ENCODE measurements at places on chromosomes 3 and 15. TPM values are rescaled to one million over a fixed set of nuclear protein-coding genes. Genes with fewer than 3 reads are reported as not detected.

Gene CLEC3B
- total RNA-seq = not detected

Gene NR2F2
- not detected for total RNA-seq

DNA sequence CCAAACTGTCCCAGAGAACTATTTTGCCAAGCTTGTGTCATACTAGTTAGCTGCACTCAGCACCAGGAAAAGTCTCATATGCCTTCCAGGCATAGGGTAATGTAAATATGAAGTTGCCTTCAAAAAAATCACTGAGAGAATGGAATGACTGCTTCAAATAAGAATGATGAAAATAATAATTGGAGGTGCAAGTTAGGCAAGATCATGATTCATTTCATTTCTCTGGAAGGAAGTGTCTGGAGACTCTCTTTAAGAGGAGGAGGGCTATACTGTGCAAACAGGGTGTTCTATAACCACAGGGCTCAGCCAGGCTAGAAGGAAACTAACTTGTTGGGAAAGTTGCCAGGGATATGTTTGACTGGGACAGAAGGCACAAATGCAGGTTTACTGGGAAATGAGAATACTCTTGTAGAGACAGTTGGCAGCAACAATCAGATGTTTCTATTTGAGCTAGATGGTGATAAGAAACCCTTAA lies 4.3 kb downstream of the SIDT1 start:
- DNase-seq = no peak

DNA sequence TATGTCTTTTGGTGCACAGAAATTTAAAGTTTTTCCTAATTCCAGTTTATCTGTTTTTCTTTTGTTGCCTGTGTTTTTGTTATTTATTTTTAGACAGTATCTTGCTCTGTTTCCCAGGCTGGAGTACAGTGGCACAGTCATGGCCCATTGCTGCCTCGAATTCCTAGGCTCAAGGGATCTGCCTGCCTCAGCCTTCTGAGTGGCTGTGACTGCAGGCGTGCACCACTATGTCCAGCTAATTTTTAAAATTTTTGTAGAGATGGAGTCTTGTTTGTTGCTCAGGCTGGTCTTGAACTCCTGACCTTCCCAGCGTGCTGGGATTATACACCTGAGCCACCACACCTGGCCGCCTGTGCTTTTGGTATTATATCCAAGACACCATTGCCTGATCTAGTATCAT lies 22.8 kb downstream of the KAT2B start:
- no peak for DNase-seq

- no peak for DNase-seq
These were observed 29.8 kb downstream of the PTH1R start for GRCh38 chr3:46907271-46907670.

GRCh38 chr3:150439657-150440056 lies 31.6 kb downstream of the TSC22D2 start:
- no peak for DNase-seq

All from activated CD4-positive, alpha-beta T cell treated with anti-CD3 and anti-CD28 coated beads, Interleukin-2, amount 10 ng/mL, durations not matched to agents 24 days and 14 days (primary cell).